ENCODE measurements at places on chromosomes 7 and 10.

DNA sequence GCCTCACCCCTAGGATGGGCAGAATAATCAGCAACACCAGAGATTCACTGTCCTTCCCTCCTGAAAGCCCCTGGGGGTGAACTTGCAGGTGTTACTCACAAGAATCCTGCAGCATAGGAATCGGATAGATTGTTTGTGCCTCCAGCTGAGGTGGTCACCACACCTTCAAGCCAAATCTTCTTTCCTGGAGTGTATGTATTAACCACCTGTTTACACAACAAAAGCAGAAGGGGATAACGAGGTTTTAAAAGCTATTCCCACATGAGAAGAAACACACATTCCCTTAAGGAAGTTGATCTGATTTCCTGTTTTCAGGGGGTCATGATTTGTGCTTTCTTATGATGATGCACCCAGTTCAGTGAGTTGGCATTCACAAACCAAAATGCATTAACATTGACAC lies 173.8 kb upstream of the HPS1 start:
- no peak for DNase-seq

- DNase-seq = no peak
These were observed 22.2 kb upstream of the RASSF4 start for GRCh38 chr10:44937196-44938005.

DNA sequence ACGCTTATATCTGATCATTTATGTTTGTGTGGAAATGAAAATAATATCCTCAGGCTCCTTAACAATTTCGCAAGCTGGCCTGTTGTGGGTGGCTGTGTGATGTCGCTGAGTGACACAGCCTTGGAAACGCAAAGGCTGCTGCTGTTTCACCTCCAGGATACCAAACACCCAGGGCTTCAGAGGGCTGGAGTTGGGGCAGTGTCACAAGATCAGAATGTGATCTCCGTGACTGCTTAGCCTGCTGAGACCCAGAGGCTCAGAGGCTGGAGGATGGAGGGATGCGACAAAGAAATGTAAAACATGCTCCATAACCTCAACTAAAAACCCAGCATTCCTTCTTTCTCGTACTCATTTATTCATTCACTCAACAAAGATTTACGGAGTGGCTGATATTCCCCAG lies 37.2 kb upstream of the BMPER start:
- DNase-seq = no peak

- DNase-seq = peak; percentile 61
These were observed 68.9 kb downstream of the PTPRZ1 start for GRCh38 chr7:121941830-121942229.

- DNase-seq = no peak
These were observed 92.6 kb downstream of the CYTH3 start for GRCh38 chr7:6179620-6180343.

All from NCI-H1105 treated with DMSO at 0.1 percent for 48 hours (cell line).